ENCODE measurements at places on chromosomes 16 and 17. TPM values are rescaled to one million over a fixed set of nuclear protein-coding genes. Genes with fewer than 3 reads are reported as not detected.

ZSCAN10 gene
- not detected for total RNA-seq

CLDN7 gene
- not detected for total RNA-seq

ALOXE3 gene
- not detected for total RNA-seq

MRPL38 gene
- 54.0 TPM for total RNA-seq

KIFC3 gene
- total RNA-seq: 103 TPM

CCL23 gene
- not detected for total RNA-seq

NUBP2 gene
- 127 TPM for total RNA-seq

HS3ST3B1 gene
- total RNA-seq: 14.1 TPM

KRT15 gene
- total RNA-seq: 3.9 TPM

SYT17 gene
- total RNA-seq: 0.29 TPM

CNGB1 gene
- not detected for total RNA-seq

ZNF213 gene
- 3.8 TPM for total RNA-seq

SBK1 gene
- not detected for total RNA-seq

CUEDC1 gene
- total RNA-seq: 16.7 TPM

CRYBA1 gene
- total RNA-seq: not detected

KIF2B gene
- not detected for total RNA-seq

Data from SJSA1 (cell line).